NCI-H1417 treated with DMSO at 0.1 percent for 48 hours (cell line): ENCODE measurements at places on chromosomes 6 and 20.

GRCh38 chr20:7926767-7927166, 13.5 kb downstream of the HAO1 start:
- no peak for DNase-seq

GRCh38 chr20:22951966-22952365, 83.1 kb upstream of the SSTR4 start:
- no peak for DNase-seq

DNA sequence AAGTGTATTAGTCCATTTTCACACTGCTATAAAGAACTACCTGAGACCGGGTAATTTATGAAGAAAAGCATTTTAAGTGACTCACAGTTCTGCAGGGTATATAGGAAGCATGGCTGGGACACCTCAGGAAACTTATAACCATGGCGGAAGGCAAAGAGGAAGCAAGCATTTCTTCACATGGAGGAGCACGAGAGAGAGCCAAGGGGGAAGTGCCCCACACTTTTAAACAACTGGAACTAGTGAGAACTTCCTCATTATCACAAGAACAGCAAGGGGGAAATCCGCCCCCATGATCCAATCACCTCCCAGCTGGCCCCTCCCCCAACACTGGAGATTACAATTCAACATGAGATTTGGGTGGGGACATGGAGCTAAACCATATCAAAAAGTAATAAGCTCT, 28.3 kb upstream of the B3GAT2 start:
- no peak for DNase-seq

GRCh38 chr20:32574296-32575226, 10.6 kb downstream of the NOL4L start:
- DNase-seq: no peak
